Thoracic aorta (tissue), 2 donors: ENCODE measurements at places on chromosomes 1 and 21.

DNA sequence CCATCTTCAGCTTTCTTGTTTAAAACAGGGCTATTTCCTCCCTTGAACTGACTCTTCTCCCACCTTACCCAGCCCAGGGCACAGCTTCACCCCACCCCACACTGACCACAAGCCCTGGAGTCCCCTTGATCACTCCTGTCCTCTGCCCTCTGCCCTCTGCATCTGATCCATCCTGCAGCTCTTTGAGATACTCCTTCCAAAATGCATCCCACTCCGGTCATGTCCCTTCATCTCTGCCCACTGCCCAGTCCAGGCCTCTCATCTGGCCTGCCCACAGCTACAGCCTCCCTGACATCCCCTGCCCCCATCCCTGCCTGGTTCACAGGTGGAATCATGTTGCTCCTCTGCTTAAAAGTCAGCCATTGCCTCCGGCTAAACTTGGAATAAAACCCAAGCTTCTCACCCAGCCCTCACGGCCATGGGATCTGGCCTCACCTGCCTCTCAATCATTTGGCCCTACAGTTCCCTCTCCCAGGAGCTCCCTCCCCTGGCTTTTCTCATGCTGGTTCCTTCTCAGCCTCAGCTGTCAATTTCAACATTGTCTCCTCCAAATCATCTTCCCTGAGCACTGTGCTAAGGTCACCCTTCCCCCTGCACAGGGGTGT is 202.0 kb downstream of the MATN1 start:
- DNase-seq, result no peak

GRCh38 chr1:24981631-24982005 is 51.5 kb upstream of the RUNX3 start:
- no peak for DNase-seq

- no peak for DNase-seq
Measured at GRCh38 chr1:46153732-46154131, 21.2 kb upstream of the TSPAN1 start.

DNA sequence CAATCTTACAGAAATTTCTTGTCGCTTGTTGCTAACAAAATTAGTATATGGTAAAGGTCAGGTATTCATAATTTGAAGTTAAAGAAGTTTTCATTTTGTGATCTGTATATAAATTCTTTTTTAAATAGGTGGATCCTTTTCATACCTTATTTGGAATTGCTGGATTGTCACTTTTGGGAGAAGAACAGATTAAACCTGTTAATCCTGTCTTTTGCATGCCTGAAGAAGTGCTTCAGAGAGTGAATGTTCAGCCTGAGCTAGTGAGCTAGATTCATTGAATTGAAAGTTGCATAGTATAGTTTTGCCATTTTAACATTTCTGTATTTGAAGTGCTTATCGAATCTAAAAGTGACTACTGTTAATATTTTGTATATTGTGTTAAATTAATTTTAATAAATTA is 2.3 kb upstream of the MSH4 start:
- no peak for DNase-seq

GRCh38 chr1:243487036-243487648 is 231.3 kb downstream of the SDCCAG8 start:
- no peak for DNase-seq

DNA sequence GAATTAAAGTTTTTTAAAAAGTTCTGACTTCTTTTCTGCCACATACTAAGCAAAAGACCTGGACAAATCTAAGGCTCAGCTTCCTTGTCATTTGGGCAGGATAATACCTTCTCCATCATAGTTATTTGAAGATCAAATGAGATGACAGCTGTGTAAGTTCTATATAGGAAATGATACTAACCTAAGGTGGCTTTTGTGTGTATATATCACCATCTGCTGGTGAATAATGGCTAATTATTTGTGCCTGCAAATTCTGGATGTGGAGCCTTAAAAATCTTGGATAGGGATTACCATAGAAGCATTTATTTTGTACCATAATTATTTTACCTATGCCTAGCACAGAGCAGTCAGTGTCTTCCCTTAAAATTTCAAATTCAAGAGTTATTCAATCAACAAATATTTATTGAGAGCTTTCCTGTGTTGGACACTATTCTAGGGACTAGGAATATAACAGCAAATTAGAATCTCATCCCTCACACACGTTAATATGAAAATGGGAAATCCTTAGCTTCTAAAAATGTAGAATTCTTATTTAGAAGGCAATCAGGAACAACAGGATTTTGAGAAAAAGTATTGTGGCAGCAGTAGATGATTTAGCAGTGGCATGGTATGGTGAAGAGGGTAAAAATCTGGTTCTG is 89.8 kb downstream of the TMEM200B start:
- no peak for DNase-seq

DNA sequence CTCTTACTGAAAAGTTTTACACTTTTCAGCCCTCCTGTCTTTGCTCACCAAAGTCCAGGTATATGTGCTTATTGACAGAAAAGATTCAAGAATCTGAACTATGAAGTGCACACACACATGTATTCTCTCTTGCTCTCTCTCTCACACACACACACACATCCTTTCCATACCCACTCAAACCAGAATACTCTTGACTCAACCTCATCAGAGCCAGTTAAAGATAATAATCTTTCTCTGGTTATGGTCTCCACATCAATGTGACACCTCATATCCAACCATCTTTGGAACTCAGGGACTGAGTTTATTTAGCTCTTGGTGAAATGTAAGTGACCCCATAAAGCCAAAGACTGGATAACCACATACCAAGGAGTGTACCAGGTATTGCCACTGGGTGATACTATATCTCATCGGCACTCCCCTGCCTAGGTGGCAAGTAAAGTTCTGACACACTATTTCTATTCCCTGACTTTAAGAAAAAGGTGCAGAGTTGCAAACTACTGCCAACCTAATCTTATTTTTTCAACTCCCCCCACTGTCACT is 24.9 kb upstream of the RGS8 start:
- DNase-seq, result no peak

DNA sequence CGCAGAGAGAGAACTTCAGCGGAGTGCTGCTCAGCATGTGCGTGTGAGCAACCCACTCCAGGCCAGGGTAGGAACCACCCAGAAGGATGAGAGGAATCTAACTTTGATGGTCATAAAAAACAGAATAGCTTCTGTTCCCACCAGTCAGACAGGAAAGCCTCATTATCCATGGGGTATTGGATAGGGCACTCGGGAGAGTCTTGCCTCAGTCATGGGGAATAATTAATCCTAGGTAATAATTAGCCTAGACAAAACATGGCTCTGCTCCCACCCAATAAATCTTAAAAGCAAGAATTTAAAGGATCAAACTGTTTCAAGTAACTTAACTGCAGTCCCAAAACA is 35.3 kb downstream of the LDLRAD1 start:
- DNase-seq, result no peak

DNA sequence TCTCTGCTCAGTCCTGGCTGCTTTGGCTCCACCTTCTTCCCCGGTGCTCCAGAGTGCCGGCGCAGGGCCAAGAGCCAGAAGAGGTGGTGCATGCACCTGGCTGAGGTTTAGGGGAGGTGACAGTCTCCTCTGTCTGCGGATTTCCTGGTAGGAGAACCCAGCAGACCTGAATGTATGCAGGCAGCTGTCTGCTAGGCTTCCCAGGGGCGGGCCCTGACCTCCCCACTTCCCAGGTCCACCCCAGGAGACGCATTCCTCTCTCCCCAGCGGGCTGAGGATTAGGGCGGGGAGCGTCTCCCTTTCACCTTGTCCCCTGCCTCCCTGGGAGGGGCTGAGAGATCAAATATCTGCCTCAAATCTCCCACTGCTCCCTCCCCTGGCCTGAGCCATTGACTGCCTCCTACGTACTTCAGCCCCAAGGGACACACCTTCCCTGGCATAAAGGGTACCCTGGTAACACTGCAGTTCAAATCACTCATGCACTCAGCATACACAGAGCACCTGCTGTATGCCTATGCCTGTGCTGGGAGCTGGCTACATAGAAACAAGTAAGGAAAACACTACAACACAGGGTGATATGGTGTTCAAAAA is 27.5 kb downstream of the DMBX1 start:
- DNase-seq, result no peak

DNA sequence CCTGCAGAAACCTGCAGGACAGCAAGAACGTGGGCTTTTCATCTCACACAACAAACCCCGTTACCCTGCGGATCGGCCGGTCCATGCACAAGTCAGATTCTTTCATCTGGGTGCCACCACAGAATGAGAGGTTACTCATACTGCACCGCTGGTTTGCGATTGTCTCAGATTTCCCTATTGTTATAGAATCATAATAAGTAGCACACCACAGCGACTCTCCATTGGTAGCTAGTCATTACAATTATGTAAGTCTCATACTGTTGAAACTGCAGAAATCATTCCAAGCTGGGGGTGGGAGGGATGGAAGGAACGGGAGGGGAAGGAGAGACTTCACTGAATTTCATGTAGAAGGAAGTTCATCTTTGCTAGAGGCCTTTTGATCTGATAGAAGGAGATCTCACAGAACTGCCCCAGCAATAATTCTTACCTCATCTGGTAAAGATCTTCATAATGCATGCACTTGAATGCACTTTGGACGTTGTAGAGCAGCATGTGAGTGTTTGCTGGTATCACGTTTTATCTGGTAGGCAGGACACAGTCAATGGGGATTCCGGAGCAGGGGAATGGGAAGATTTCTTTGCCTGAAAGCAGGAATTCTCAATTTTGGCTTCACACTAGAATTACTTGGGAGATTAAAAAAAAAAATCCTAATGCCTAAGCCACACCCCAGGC is 221.1 kb downstream of the KIF26B start:
- DNase-seq, result no peak

- no peak for DNase-seq
Measured at GRCh38 chr1:109444346-109444745, 18.1 kb upstream of the PSMA5 start.

GRCh38 chr1:39919545-39919944 is 17.8 kb upstream of the MYCL start:
- DNase-seq, result no peak

DNA sequence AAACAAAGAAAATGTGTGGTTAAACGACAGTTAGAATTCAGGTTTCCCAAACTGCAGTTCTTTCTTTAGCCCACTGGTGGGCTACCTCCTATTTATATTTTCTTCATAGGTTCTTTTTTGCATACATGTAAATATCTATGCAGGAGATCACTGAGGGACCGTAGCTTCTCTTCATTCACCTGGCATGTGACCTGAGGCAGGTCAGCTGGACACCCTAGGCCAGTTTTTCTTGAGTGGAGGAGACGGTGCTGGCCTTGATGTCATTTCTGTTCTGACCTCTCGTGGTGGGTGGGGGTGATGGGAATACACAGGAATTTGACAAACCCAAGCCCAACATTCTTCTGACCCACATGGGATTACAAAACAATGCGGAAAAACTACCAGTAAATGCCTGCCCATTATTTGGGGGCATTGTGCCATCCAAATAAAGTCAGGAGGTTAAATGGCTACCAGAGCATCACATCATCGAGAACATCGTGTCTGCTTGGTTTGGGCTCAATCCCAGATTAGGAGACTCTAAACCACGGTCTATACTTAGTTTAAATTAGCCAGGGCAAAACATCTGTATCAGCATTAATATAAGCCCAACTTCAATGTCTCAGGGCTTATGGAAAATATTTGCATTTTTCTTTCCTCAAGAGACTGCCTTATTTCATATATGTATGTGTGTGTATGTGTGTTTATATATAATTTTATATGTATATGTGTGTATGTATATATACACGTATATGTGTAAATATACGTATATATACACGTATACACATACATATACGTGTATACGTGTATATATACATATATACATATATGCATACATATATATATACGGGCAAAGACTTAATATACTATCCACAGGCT is 7.4 kb upstream of the IRF2BP2 start:
- DNase-seq, result no peak

DNA sequence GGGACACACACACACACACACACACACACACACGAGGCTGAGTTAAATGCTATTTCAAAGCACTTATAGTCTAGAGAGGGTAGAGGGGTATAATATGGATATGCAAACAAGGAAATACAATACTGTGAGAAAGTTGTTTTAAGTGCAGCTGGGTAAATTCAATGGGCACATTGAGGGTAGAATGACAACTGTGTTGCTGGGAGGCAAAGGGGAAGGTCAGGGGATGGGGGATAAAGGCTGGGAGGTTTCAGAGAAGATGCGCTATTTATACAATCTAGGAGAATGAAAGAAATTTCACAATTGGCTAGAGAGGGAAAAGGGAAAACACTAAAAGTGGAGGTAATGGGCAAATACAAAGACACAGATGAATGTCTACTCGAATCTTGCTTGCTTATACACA is 19.4 kb downstream of the EXTL2 start:
- no peak for DNase-seq

DNA sequence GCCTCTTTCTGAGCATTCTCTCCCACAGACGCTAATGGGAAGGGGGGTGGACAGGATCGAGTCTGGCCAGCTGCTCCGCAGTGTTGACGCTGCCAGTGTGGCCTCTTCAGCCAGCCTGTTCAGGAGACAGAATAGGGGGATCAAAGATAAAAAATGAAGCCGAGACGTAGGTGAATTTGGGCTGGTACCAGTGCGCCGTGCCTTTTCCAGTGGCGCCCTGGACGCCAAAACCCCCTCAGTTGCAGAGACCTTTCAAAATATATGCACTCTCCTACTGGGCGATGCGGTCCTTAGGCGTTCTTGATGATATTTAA is 1.1 kb downstream of the TTC3 start:
- DNase-seq, result no peak

DNA sequence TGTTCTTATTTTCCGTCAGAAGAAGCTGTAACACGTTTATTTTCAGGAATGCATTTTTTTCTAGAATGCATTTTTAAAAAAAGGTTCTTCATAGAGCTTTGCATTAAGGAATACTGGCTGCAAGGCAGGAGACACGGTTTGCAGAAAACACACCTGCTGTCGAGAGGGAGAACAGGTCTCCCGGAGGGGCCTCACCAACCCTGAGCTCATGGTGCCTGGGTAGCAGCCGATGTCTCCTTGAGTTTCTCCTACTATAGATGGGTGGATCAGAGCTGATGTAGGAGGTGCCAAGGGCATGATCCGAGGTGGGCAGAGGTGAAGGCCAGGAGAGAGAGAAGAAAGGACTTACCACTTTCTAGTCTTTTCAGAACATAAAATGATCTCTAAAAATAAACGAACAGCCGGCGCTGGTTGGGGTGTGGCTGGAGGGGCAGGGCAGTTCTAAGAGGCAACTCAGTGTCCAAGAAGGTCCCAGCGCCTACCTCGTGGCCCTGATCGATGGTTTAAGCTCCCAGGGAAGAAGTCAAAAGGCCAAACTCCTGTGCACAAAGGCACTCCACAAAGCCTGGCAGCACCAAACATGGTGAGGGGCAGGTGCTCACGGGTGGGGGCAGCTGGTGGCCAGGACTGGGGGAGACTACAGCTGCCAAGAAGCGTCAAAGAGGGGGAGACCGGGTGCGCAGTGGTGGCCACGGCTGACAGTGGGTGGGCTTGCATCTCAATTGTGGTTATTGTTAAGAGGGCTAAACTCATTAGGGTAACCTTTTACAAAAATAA is 12.2 kb downstream of the MORN1 start:
- no peak for DNase-seq

DNA sequence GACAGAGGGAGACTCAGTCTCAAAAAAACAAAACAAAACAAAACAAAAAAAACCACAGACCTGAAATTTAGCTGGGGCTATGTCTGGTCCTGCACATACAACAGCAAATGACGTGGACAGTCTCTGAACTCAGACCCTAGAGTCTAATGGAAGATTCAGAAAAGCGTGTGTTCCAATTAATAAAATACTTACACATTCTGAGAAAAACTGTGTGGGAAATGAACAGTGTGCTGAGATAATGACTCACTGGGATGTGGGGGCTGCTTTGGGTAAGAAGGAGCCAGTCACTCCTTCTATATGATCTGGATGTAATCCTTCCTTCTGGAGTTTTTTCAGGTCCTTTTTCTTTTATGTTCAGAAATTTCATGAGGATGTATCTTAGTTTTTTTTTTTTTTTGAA is 29.4 kb downstream of the CLDN14 start:
- DNase-seq, result no peak
